ENCODE measurements at places on chromosomes 1 and 21.

DNA sequence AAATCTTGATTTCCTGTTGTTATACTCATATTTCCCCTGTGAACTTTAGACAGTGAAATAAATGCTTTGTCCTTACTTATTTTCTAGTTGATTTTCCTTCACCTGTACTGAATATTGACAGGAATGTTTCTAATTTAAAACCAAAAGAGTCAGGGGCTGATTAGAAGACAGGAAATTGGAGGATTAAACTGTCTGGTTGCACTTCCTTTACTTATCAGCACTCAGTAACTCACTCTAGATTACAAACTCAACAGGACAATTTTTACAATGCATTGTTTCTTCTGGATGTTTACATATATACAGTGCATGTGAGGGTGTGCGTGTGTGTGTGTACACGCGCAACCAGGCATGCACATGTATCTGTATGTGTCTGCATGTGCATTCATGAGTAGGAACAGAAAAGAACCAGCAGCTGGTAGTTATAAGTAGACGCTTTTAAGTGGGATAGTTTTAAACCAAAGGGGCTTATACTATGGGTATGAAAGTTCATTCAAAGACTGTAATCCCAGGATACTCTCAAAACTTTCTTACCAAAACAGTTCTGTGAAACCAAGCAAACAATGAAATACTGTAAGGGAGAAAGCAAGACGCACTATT is 212.0 kb upstream of the NFIA start:
- no peak for DNase-seq

DNA sequence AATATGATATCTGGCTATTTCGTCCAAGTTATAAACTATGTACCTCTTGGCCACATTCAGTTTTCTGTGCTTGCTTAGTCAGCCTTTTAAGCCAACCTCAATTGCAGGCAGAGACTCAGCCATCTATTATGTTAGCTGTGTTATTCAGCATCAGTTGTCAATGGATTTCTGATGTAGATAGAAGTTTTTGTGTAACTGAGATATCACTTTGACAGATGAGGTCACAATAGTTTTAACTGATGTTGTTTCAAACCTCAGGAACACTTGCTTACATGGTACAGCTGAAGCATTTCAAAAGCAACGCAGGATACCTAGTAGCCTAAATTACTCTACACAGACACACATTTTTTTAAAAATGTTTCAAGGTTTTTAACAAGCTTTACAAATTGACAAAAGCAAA is 1478.0 kb downstream of the NCAM2 start:
- DNase-seq, result no peak

DNA sequence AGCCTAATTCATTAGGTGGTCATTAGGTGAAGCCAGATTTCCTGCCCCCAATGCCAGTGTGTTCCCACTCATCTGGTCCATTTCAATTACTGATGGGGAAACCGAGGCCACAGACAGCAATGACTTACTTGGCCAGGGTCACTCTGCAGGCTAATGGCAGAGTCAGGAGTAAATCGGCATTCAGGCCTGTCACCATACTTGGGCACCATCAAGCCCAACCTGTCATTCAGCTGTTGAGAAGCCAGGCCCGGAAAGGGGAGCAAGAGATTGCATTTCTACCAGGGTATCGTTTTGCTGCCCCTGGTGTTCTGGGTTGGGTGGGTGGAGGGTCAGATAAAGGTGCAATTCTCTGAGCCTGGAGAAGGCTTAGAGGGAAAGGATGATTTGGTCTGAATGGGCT is 8.0 kb upstream of the TMEM61 start:
- DNase-seq, result no peak

DNA sequence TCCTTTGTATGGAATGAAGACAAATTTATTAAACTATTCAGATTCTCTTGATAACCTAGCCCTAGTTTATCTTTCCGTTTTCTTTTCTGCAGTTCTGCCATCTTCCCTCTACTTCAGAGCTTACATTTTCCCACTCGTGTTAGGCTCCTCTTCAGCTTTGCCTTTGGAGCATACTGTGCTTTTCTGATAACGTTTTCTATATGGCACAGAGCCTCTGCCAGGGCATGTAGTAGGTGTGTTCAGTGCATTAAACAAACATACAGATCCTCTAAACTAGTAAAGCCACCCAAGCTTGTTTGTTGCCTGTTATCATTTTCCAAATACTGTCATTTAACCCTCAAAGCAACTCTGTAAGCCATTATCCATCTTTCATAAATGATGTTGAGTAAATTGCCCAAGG is 25.1 kb downstream of the DYRK1A start:
- DNase-seq, result no peak

DNA sequence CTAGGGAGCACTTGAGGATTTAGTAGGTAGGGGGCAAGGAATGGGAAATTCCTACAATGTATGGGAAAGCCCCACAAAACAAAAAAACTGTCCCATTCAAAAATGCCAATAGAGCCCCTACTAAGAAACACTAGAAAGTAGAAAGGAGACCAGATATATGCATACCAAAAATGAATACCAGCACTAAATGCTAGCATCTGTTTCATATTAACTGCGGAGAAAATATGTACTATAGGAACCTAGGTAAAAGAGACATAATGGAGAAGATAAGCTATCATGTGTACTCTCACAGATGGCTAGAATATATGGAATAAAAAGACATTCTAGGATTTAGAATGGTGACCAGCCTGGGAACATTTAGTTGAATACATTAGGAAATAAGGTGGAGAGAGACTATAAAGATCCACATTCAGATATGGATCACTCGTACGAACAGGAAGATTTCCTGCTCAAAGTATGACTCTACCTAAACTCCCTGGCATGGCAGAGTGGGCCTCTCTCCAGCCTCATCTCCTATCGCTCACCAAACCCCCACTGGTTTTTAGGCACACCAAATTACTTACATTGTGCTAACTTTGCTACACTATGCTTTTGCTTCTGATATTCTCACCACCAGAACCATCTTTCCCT is 18.3 kb downstream of the ZNHIT6 start:
- DNase-seq, result no peak

- DNase-seq, result no peak
Measured at GRCh38 chr1:198929111-198929604, 290.3 kb downstream of the PTPRC start.

DNA sequence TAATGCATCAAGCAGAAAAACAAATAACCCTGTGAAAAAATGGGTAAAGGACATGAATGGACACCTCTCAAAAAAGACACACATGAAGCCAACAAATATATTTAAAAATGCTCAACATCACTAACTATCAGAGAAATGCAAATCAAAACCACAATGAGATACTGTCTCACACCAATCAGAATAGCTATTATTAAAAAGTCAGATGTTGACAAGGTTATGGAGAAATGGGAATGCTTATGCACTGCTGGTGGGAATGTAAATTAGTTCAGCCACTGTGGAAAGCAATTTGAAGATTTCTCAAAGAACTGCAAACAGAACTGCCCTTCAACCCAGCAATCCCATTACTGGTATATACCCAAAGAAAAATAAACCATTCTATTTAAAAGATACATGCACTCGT is 86.6 kb upstream of the TNFSF4 start:
- no peak for DNase-seq

DNA sequence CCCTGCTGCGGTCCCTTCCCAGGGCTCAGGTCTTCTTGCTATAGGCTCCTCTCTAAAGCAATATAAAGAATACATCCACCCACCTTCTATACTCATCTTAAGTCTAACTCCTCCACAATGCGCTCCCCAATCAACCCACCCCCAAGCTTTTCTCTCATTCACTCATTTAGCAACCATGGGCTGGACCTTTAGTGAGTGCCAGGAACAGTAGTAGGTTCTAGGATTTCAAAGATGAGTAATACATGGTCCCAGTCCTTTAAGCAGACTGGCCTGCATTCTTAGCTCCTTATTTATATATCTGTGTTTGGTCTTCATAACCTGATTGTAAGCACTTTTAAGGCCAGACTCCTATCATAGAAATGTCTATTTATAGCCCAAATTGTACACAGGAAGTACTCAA is 5.9 kb downstream of the CAMK1G start:
- DNase-seq, result no peak

DNA sequence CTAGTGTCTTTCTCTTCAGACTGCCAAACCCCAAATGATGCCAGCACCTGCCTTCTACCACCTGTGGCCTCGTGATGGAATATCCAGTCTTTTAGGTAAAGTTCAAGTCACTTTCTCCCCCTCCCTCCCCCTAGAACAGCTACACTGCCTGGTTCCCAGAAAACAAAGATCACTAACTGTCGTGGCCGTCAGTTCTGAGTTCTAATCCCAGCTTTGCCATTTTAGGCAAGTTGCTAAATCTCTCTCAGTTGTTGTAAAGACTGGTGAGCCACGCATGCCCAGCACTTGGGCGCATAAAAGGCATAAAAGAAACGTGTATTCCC is 648 bp upstream of the TRAPPC3 start:
- DNase-seq, result no peak

- DNase-seq, result no peak
Measured at GRCh38 chr1:184032930-184033418, 4.6 kb downstream of the COLGALT2 start.

GRCh38 chr1:228784181-228784580 is 48.9 kb downstream of the RHOU start:
- no peak for DNase-seq

- DNase-seq, result no peak
Measured at GRCh38 chr1:93842750-93843500, 36.1 kb downstream of the DNTTIP2 start.

DNA sequence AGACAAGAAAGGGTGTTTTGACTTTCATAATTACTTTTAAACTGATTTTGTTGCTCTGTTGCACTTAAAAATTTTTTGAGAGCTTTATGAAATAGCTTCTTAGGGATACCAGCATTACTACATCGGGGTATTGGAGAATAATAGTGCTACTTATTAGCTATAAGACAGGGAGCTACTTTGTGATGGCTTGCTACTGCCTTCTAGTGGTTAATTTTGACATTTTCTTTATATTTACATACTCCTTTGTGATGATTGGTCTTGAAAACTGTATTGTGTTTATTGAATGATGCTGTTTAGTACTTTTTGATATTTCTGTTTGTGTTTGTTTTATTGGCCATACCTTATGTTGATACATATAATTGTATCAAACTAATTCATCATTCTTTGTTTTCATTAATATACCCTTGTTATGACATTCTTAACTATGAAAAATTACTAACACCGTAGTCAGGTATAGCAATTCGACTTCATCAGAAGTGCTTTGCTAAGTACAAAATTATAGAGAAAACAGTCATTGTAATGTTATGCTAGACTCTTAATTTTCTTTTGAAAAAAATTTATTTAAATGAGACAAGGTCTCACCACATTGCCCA is 85.5 kb downstream of the CLIC4 start:
- DNase-seq, result no peak

GRCh38 chr1:187876775-187877174 is 1048.0 kb downstream of the PLA2G4A start:
- no peak for DNase-seq

DNA sequence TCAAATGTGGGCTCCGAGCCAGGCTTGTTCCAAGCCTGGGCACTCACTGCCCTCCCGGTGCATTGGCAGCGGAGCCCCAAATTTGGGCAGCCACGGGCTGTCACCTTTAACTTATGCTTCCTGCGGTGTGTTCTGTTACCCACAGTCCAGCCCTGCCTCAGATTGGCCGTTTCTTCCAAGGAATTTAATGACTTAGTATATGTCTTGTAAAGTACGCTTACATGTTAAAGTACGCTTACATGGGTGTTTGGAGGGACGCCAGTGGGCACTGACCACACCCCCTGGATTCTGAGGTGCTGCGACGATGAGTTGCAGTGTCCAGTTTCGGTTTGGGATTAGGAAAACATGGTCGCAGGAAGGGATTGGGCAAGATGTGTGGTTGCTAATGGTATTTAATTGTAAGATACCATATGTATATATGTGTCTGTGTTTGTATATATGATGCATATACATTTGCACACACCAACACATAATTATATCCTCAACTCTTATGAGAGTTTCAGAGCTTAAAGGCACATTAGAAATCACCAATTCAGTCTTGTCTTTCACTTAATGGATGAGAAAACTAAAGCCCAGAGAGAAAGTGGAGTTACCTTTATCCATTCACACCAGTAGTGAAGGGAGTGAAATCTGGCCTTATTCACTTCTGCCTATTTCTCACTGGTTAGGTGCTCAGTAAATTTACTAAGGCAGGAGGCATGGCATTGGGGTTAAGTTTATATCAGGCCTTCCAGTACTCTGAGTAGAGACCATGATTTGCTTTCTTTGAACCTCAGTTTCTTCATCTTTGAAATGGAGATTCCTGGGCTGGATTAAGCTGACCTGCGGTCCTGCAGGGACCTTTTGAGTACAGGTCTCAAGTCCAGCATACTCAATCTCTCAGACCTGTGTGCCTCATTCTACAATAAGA is 1.0 kb downstream of the SMYD2 start:
- DNase-seq, result no peak
